ENCODE measurements at places on chromosomes 3 and 15.
A peak's percentile ranks its signal among the peaks of the same experiment; 100 is the strongest.

DNA sequence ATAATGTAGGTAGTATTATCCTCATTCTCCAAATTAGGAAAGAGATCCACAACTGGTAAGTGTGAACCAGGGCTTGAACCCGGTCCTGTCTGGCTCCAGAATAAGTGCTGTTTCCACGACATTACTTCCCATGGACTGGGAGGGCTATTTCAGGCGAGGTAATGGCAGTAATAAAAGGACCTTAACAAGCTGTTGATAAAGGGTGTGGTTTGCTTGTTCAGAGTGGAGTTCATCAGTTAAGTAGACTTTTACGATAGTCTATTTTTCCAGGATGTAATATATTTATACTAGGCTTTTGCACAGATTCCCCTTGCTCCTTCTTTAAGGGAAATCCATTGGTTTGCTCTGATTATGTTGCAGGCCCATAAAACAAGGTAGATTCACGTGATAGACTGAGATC is 88.4 kb upstream of the TNFAIP8L3 start:
- DNase-seq: no peak

GRCh38 chr15:74631935-74632560 is 16.4 kb downstream of the CLK3 start:
- peak; percentile 78 for DNase-seq

GRCh38 chr3:177615015-177615414 is 417.7 kb upstream of the TBL1XR1 start:
- DNase-seq: peak; percentile 81

- DNase-seq: no peak
These were observed 13.0 kb downstream of the P2RY12 start for GRCh38 chr3:151371526-151371925.

GRCh38 chr3:96813134-96813819 is 1.1 kb upstream of the EPHA6 start:
- DNase-seq: peak; percentile 73

GRCh38 chr3:14511623-14512280 is 28.4 kb downstream of the GRIP2 start:
- DNase-seq: no peak

GRCh38 chr3:66597308-66597863 is 96.6 kb upstream of the LRIG1 start:
- no peak for DNase-seq

- DNase-seq: no peak
These were observed 347.9 kb downstream of the NR2F2 start for GRCh38 chr15:96678386-96678785.

GRCh38 chr3:88149101-88149508 is 654 bp upstream of the C3orf38 start:
- DNase-seq: no peak

DNA sequence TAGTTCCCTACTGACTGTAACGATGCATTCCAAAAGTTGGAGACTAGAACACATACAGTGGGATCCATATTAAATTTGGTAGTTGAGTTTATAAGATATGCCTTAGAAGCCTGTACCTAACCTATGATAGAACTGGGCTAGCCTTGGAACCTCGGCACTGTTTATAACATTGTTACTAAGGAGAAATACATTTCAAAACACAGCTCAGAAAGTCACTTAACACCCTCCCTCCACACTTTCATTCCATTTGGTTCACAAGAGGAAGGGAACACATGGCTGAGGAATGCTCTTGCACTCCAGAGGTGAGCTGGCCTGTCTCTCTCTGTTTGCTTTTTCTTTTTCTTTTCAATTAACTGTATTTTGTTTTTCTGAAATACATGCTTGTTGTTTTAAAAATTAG is 48.7 kb upstream of the TSC22D2 start:
- no peak for DNase-seq

DNA sequence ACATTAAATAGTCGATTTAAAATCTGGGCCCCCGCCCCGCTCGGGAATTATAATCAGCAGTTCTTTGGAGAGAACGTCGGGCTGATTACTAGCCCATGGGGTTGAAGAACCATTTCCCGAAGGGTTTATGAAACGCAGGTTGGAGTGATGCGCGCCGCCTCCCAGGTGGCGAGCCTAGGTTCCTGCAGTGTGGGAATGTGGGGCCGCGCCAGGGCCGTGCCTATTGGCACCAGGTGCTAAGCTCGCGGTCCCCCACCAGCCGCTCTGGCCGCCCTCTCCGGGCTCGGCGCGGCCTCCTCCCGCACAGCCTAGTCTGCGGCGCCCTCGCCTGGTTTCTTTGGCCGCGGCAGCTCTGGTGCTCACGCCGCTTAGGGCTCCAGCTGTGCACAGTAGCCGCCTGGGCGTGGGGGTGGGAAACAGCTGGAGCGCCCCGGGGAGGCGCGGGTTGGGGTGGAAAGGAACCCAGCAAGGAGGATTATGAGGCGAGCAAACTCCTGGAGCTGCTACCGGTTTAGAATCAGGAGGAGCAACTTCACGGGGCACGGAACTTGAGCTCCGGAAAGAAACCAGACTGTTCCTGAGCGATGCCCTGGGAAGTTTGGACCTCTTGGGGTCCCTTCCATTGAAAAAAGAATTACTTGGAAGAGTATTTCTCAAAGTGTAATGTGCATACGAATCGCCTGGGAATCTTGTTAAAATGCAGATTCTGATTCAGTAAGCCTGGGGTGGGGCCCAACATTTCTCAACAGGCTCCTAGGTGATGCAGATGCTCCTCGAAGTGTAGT is 5.6 kb upstream of the MECOM start:
- peak; percentile 59 for DNase-seq

DNA sequence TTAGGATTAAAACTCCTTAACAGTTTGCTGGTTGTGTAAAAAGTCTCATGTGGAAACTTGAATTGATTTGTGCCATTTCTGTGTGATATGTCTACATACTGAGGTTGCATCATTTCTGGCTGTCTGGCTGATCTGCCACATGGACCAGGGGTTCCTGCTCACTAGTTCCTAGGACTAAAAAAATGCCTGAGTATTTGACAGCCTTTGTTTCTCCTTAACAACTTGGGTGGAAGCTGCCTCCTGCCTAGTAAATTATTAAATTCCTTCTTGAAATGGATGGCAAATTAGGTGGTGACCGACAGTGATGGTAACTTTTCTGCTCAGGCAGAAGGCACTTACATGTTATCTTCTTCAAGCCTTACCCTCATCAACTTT is 226.9 kb upstream of the MRPL3 start:
- DNase-seq: no peak

GRCh38 chr3:192373032-192373431 is 354.3 kb downstream of the FGF12 start:
- no peak for DNase-seq

DNA sequence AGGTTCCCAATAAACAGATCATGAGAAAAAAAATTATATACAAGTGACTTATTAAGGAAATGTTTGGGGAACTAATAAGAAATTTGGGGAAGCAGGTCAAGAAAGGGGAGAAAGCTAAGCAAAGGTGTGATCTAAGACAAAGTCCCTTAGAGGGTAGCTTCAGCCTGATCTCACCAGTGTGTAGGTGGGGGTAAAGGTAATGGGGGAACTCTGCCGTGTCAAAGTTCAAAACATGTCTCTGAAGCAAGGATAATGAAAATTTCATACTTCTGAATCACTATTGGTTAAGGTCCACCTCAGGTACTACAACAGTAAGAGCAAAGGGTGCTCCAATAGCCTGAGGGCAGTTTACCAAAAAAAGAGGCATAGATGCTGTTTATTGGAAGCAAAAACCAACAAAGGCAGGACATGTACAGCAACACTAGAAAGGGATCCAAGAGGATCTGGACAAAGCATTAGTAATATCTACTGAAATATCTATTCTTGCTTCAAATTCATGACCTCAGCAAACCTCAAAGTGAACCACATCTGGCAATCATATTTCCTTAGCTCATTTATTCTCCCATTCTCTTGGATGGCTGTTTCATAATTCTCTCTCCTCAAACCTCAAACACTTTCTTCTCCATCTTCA is 6.9 kb downstream of the ACAD11 start:
- DNase-seq: no peak

DNA sequence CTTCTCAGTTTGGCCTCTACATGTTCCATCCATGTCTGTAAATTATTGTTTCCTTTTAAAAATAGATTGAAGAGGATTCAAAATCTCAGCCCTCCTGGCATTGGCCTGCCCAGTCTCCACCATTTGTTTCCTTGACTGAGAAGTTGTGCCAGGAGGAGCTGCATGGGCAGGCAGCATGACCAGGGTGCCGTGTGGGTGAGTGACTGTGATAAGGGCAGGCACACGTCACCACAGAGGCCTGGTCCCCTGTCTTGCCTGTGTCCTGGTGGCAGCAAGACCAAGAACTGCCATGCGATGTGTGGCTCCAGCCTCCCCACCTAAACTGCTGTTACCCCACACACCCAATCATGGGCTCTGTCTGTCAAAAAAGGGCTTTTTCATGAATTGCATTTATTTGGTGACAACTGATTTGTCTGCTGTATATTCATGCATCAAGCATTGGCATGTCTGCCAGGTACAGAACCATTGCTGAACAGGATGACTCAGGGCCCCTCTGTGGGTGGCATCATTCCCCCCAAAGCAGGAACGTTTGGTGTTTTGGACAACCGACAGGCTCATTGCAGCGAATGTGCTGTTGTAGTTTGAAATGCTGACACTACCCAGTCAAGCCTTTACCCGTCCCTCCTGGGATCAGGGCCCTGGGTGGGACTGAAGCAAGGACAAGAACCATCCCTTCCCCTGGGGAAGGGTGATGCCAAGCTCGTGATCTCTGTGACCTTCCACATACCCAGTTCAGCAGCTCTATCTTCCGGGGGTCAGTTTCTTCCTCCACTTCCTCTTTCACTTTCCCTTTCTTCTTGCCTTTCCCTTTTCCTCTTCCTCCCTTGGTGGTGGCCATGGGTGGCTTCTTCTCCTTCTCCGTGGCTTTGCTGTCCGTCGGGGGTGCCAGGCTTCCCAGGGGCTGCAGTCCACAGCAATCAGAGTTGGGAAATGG is 51.6 kb downstream of the TRPM1 start:
- DNase-seq: no peak

GRCh38 chr15:50543556-50543955 is 2.9 kb downstream of the USP50 start:
- DNase-seq: no peak

DNA sequence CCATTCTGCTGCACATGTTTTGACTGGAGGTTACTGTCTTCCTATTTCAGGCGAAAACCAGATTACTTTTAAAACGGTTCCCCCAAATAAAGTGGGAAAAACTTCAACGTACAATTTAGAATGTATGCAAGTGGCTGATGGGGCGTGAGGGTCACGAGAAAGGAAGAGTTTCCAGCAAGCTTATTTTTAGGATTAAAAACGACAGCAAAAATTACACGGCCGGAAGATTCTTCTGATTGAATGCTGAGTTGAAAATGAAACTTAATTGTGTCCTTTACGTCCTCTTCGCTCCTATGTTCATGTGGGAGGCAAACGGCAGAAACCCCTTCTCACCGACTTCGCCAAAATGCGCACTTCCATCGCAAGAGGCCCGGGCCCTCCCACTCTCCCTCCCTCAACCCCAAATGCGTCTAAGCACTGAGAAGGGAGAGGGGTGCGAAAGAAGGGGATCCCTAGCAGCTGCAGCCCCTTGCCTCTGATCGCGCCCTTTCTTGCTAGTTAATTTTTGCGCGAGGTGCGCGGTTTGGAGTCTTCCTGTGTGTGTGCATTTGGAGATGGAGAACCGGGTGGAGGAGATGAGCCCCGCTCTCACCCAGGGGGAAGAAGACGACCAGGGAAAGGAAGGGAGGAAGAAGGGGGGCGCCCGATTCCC is 656 bp downstream of the CD47 start:
- peak; percentile 52 for DNase-seq

GRCh38 chr3:50436114-50436674 is 67.2 kb downstream of the CACNA2D2 start:
- peak; percentile 35 for DNase-seq

DNA sequence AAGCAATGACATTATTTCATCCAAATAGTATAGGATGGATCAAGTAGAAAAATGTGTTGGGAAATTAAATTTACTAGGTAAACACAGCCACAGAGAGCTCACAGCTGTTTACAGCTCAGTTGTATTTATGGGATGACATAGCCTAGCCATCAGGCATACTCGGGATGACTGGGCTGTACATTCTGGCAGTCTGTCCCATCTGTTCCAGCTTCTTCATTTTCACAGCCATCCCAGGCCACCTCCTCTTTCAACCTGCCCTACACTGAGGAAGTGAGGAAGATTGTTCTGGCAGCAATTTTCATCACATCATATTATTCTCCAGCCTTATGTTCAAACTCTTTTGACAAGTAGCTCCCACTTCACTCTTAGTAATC is 98.4 kb upstream of the PFN2 start:
- DNase-seq: no peak

DNA sequence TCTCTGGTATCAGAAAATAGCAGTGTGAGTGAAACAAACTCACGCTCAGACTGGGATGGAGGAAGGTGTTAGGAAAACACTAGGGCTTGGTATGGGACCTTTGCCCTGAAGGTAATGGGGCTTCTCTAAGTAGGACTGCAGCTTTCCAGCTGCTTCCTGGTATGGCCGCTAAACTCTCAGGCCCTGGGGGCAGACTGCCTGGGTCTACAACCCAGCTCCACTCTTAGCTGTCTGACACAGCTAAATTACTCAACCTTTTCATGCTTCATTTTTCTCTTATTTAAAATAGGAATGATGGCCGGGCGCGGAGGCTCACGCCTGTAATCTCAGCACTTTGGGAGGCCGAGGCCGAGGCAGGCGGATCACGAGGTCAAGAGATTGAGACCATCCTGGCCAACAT is 5.2 kb upstream of the YEATS2 start:
- no peak for DNase-seq

- DNase-seq: no peak
These were observed 9.6 kb downstream of the CHST13 start for GRCh38 chr3:126533506-126533905.

DNA sequence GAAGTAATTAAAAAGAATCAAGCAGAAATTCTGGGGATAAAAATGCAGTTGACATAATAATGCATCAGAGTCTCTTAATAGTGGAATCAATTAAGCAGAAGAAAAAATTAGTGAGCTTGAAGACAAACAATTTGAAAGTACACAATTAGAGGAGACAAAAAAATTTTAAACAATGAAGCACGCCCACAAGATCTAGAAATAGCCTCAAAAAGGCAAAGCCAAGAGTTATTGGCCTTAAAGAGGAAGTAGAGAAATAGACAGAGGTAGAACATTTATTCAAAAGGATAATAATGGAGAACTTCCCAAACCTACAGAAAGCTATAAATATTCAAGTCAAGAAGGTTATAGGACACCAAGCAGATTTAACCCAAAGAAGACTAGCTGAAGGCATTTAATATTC is 113.3 kb downstream of the TBC1D2B start:
- no peak for DNase-seq

GRCh38 chr3:150874666-150875219 is 30.5 kb downstream of the MINDY4B start:
- DNase-seq: no peak

DNA sequence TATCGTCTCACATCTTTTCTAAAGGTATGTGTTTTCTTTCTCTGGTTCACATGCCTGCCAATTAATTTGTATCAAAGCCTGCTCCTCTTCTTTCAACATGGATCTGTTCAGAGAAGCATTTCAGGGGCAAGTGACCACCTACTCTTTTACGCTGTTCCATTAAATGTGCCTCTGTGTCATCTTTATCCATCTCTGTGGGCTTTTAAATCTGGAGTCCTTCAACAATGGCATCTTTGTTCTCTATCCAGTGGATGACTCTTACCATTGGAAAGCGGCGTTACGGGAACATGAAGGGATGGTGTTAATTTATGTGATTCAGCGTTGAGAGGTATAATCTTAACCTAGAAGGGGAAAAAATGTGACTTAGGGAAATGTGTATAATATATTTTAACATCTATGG is 92.7 kb upstream of the CFAP20DC start:
- no peak for DNase-seq

Data from A549 (cell line).